ENCODE measurements at places on chromosomes 2 and 18.

GRCh38 chr2:174802459-174802858 lies 38.2 kb upstream of the CHRNA1 start:
- DNase-seq: no peak

DNA sequence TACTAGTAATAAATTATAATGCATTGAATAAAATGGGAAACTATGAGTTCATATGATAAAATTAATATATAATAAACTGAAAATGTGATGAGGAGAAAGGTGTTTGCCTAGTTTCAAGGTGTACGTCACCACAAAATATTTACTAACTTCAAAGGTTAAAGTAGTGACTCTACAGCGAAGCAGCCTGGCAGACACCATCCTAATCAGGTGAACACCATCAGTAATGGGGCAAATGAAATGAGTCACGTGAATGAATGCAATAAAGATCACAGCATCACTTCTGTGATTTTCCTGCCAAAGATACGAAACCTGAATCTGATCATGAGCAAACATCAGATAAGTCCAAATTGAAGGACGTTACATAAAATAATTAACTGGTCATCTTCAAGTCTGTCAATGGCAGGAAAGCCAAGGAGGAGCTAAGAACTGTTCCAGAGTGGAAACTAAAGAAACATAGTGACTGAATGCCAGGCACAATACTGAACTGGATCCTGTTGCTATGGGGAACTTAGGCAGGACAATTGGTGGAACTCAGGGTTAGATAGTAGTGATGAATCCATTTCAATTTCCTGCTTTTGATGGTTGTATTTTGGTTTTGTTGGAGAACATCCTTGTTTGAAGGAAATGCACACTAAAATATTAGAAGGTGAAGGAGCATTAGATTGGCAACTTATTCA lies 12.1 kb upstream of the NOSTRIN start:
- DNase-seq: no peak

DNA sequence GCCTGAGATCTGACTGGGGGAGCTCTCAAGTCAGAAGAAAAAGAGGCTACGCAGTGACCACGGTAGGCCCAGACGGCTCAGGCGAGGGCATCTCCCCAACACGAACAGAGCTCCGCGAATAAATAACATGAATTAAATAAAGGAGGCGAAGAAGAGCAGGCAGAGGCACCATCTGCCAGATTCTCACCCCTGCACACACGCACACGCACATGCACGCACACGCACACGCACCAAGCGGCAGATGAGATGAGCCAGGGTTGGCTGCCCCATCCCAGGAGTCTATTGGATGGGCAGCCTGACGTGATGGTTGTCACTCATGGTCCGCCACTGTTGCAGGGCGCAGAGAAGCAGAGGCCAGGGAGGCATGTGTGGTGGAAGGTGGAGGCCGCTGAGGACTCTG lies 50.4 kb upstream of the ASXL2 start:
- no peak for DNase-seq

- no peak for DNase-seq
These were observed at the start of gene ST6GAL2 for GRCh38 chr2:106885971-106886915. ST6GAL2 (minus strand) TSS chr2:106886167; CDS start chr2:106843977, 42,190 bp downstream.

- DNase-seq: no peak
These were observed 142.4 kb upstream of the MEX3C start for GRCh38 chr18:51339856-51340255.

DNA sequence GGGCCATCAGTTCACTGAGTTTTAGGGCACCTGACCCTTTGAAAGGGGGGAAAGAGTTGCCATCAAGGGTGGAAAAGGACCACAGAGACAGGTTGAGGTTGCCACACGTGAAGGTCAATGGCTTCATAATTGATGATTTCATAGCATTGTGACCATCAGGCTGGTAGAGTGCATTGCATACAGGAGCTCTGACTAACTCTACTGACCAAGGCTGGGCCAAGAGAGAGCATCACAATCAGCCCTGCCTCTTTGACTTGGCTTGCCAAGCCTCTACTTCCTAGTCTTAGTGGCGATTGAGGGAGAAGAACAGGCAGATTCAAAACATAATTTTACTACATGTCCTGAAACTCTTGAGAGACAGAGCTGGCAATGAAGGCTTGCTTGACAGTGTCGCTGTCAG lies 5.8 kb upstream of the TNP1 start:
- DNase-seq: no peak

- no peak for DNase-seq
These were observed 36.3 kb upstream of the LBH start for GRCh38 chr2:30195016-30195415.

DNA sequence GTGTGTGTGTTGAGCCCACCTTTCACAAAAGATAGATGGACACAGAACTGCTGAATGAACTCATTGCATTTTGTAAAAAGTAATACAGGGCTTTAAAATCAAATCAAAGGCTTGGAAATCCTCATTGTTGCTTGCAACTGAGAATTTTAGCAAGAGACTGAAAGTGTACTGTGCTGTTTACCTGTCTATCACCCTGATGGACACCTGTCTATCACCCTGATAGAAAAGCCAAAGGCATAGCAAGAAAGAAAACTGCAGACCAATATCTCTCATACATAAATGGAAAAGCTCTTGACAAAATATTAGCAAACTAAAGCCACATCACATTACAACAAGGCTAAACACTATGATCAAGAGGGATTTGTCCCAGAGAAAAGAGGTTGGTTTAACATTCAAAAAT lies 107.5 kb upstream of the TMEM18 start:
- no peak for DNase-seq

DNA sequence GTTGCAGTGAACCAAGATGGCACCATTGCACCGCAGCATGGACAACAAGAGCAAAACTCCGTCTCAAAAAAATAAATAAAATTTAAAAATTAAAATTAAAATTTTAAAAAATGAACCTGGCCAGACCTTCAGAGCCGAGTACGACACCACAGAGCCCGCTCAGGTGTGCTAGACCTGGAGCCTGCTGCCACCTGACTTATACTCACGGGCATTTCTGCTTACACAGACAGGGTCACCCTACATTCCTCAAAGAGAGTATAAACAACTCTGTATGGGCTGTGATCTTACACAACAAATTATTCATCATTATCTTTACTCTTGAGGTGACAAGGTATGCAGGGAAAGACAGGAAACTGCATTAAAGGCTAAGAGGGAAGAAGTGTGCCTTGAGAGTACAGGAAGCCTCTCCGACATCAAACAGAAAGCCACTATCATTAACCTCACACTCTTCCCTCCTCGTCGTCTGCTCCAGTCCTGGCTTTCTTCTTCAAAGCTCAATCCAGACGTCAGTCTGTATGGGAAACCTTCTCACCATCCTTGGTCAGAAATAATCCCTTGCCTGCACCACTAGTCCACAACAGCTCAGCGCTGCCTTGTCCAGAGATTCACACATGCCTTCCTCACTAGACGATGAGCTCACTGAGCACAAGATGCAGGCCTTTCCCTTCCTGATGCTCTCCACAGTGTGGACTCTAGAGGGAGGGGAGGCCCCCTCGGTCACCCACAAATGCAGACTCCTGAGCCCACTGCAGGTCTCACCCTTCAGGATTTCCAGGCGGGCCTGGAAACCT lies 56.2 kb downstream of the UXS1 start:
- peak; percentile 22 for DNase-seq

DNA sequence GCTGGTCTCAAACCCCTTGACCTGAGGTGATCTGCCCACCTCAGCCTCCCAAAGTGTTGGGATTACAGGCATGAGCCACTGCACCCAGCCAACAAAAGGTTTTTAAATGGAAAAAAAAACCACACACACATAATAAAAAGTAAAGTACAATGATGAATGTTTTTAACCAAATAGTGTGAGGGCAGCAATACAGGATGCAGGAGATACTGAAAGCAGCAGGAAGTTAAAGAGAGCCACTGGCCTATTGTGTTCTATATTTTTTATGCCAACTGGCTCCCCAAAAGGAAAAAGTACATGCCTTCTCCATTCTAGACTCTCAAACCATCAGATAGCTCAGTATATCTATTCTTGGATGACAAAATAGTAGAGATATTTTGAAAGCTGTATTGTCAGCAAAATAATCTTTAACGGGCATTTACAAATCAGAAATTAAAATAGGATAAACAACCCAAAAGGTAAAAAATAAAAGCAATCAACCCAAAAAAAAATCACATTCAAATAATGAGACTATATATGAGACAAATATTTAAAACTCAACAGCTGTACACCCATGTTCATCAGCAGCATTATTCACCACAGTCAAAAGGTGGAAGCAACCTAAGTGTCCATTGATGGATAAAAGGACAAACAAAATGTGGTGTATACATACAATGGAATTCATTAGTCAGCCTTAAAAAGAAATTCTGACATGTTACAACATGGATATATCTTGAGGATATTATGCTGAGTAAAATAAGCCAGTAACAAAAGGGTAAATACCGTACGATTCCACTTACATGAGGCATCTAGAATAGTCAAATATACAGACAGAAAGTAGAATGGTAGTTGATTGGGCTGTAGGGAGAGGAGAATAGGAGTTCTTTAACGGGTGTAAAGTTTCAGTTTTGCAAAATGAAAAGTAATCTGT lies 26.2 kb downstream of the GPATCH11 start:
- no peak for DNase-seq

- no peak for DNase-seq
These were observed 19.4 kb upstream of the SP5 start for GRCh38 chr2:170695521-170696410.

DNA sequence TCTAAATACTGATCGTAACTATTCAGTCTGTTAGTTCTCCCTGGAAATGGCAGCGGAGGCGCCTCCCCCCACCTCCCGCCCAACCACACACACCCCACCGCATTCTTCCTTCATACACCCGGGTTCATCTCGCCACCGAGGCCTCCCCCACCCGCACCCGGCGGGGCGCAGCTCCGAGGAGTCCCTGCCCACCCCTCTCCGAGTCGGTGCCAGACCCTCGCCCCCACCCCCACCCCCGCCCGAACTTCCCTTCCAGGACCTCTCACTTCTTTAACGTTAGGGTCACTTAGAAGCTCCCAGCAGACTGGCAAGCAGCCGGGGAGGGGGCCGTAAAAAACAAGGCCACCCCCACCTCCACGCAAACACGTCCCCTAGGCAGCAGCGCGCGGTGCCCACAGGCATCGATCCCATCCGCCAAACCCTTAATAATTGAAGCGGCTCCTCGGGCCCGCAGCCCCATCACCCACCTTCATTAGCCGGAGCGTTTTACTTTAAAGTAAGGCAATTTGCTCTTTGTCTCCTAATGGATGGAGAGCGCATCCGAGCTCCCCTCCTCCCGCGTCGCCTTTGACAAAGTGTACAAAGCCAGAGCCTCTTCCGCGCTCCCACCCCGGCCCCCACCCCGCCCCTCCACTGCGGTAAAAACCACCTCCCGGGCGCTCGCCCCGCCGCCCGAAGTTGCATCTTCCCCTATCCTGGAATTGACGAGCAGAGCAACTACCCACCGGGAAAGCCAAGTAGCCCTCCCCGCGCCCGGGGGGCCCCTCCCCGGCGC lies 624 bp downstream of the ZNF516 start:
- no peak for DNase-seq

GRCh38 chr18:23941791-23942190 lies 72.8 kb upstream of the TTC39C start:
- DNase-seq: no peak

- no peak for DNase-seq
These were observed 363.3 kb downstream of the MBD2 start for GRCh38 chr18:53861185-53861584.

- DNase-seq: no peak
These were observed 56.9 kb downstream of the CTIF start for GRCh38 chr18:48595703-48596218.

DNA sequence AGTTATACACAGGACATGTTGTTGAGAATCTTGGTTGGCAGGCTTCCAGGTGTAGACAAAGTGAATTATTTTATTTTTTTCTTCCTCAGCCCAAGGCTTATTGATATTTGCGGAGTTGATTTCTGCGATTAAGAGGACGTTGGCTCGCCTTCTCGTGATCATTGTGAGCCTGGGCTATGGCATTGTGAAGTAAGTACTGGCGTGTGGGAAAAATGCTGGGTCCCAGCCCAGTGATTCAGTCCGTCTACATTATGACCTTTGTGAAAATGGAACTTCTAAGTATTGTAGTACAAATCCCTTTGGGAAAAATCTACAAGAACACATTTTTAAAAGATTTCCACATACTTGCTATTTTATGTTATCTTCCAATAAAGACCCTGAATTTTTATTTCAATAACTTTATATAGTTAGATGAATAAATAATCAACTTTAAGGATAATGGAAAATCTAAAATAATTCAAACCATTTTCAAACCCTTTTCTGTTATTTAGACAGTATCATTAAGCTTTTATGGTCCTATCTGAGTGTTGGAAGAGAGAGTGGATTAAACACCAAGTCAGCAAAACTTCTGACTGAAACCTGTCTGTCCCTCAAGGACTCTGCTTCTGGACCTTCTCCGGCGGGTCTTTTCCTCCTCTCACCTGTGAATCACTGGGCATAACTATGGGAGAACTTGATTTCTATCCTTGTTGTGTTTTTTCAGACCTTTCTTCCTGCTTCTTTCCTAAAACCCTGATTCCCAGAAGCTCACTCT lies 31.0 kb downstream of the TMEM87B start:
- DNase-seq: no peak

All from activated CD4-positive, alpha-beta T cell treated with anti-CD3 and anti-CD28 coated beads, Interleukin-2, amount 50 U/mL, for 1 hour (primary cell).